ENCODE measurements at places on chromosomes 5 and 9.
A peak's percentile ranks its signal among the peaks of the same experiment; 100 is the strongest.

GRCh38 chr5:34002629-34003328, 5.1 kb downstream of the AMACR start:
- no peak for DNase-seq

GRCh38 chr5:83022334-83022733, 54.9 kb downstream of the TMEM167A start:
- no peak for DNase-seq

DNA sequence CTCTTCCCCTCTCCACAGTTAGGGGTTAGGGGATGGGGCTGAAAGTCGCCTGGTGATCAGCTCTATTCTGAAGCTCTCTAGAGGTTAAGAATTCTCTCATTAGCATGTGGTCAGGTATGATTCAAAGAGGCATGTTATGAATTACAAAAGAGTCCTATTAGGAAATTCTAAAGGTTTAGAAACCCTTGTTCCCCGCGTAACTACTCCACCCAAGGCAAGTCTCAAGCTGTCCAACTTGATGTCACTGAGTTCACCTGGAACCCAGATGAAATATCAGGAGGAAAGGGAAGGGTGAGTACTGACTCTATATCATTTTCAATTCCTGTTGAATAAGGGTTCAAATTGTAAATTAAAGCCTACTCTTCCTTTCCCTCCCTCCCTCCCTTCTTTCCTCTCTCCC, 18.1 kb upstream of the RNF145 start:
- no peak for DNase-seq

DNA sequence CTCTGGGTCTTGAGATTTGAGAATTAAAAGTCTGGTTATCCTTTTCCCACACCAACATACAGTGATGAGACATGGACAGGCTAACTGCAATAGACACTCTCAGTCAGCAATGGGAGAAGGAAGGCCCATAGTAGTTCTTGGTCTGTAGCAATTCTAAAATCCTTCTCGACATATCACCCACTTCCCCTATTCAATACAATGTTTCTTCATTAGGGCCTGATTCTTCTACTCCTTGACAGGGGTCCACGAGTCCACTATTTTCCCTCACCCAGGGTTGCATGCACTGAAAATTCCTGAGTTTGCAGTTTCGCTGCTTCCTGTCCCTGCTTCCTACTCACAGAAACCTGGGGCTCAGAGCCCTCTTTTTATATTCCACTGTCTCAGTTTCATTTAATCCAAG, 402.8 kb downstream of the MAT2B start:
- DNase-seq = no peak

- peak; percentile 8 for DNase-seq
These were observed 851 bp upstream of the ZDHHC12 start for GRCh38 chr9:128724744-128725211.

GRCh38 chr5:44983006-44983405, 174.3 kb downstream of the MRPS30 start:
- no peak for DNase-seq

DNA sequence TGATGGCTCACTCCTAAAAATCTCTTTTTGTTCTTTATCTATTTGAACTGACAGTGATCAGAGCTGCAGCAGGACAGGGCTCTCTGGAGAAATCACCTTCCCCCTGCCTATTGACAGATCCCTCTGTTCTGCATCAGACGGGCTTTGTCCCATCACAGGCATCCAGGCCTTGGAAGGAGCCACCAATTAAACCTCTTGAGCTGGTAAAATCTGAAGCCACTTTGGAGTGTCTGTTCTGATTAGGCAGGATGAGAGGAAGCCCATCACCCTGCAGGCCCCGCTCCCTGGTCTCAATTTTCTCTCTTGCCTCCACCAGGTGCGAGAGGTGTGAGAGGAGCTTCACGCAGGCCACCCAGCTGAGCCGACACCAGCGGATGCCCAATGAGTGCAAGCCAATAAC, 97.7 kb downstream of the PRDM6 start:
- DNase-seq = no peak

GRCh38 chr5:104513121-104513602, 950.6 kb upstream of the NUDT12 start:
- DNase-seq = no peak

DNA sequence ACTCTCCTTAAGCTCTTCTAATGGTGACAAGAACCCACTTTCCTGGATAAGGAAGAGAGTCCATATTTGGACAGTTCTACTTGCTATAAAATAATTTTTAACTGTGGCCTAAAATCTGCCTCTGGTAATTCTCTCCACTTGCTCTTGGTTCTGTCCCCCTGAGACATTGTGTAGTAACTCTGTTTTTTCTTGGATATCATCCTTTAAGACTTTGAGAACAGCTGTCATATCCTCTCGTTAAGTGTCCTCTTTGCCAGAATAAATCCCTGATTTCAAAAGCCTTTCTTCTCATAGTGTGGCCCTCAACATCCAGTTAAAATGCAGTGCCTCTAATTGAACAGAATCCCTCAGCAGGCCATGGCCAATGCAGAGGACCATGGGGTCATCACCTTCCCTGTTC, 101.5 kb downstream of the ARHGEF28 start:
- no peak for DNase-seq

GRCh38 chr5:30436691-30437090, 756.8 kb upstream of the CDH6 start:
- no peak for DNase-seq

DNA sequence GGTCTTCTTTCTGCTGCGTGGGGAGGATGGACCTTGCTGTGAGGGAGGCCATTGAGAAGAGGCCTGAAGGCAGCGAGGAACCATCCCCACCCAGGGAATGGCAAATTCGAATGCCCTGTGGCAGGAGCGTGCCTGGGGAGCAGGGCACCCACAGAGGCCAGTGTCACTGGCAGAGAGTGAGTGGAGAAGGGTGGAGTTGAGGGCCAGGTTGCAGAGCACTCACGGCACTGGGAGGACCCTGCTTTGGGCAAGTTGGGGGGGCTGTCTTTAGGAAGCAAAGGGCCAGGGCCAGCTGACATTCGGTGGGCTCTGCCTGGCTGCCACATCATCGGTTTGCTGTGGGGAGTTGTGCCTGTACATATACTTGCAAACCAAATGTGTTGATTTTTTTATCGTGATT, 47.2 kb downstream of the SYK start:
- DNase-seq = no peak

- no peak for DNase-seq
These were observed 107.9 kb downstream of the ARHGAP26 start for GRCh38 chr5:142878111-142878510.

GRCh38 chr5:54947187-54947586, 38.2 kb downstream of the ESM1 start:
- DNase-seq = no peak

GRCh38 chr5:55700745-55701144, 11.4 kb downstream of the SLC38A9 start:
- DNase-seq = no peak

DNA sequence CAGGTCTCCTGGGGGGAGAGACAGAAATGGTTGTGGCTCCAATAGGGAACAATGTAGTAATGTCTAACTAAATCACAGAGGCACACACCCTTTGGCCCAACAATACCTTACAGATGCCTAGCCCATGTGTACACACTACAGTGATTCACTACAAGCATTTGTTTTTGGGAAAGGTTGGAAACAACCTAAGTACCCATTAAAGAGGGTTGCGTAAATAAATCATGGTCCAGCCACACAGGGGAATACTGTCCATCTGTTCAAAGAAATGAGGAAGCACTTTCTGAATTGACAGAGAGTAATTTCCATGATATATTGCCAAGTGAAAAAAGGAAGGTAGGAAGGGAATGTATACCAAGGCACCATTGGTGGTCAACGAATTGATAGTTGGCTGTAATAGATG, 22.0 kb upstream of the GTF3C5 start:
- no peak for DNase-seq

- no peak for DNase-seq
These were observed 40.0 kb upstream of the ORM1 start for GRCh38 chr9:114282926-114283325.

- no peak for DNase-seq
These were observed 710 bp upstream of the PIP5KL1 start for GRCh38 chr9:127931092-127931881.

- no peak for DNase-seq
These were observed 123.2 kb downstream of the SPOCK1 start for GRCh38 chr5:137375741-137376526.
